ENCODE measurements at places on chromosomes 3 and 15. TPM values are rescaled to one million over a fixed set of nuclear protein-coding genes. Genes with fewer than 3 reads are reported as not detected.
A peak's percentile ranks its signal among the peaks of the same experiment; 100 is the strongest.

DNA sequence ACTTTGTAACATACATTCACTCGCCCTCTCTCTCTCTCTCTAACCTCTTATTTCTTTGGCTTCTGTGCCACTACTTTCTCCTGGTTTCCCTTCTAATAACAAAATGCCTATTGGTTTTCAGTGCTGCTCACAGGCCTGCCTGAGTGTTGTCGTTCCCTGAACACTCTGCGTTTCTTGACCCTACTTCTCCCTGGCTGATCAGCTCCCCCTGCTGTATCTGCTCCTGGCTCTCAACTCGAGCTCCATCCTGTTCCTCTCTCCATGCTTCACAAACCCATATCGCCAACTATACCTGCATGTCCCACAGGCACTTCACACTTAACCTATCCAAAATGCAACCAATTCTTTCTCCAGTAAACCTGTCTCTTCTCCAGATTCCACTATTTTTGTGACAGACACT, 111.4 kb downstream of the OPA1 start:
- DNase-seq = no peak

DNA sequence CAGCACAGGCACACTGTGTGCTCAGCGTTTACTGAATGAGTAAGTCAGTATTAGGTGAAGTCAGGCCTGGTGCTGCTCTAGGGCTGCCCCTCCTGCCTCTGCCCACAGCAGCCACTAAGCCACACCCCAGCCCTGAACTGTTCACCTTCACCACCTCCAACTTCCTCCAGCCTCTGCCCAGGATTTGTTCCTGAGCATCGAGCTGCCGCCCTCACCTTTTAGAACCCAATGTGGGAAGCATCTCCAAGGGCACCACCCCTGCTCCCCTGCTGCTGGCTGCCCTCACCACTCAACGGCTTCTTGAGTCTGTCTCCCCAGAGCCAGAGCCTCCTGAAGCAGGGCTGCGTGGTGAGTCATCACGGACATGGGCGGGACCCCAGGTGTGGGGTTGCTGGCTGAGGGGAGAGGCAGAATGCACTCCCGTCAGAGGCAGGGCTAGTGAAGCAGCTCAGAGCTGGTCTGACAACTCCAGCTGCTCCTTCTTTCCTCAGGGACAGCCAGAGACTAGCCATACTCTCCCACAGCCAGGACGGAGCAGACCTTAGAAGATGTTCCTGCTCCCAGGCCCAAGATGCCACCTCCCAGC, 5.8 kb downstream of the HYAL2 start:
- no peak for DNase-seq

- DNase-seq = no peak
These were observed 151.8 kb downstream of the MYRIP start for GRCh38 chr3:39961230-39961629.

GRCh38 chr3:151609491-151609890, 124.2 kb upstream of the AADACL2 start:
- DNase-seq = no peak

Gene MFGE8
- 137 TPM for polyA plus RNA-seq

Gene PLSCR2
- 34.8 TPM for polyA plus RNA-seq

- DNase-seq = no peak
These were observed 619.2 kb downstream of the DIPK2A start for GRCh38 chr3:144590854-144591253.

- DNase-seq = peak; percentile 46
These were observed 235.0 kb downstream of the ADAMTS17 start for GRCh38 chr15:100106732-100107131.

DNA sequence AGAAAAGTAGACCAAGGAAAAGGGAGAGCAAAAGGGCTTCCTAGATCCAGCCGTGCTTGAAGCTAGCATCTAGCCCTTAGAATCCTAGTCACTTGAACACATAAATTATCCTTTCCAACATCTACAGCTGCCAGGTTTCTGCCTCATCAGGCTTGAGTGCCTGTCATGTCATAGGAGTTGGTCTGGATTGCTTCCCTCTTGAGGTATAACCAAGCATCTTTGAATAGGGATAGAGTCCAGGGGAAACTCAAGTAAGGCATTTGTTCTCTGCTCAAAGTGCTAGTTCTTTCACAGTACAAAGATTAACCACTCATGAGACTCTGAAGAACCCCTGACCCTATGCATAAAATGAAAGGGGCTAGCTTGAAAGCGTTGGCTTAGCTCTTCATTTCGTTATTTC, 72.3 kb downstream of the SLCO3A1 start:
- no peak for DNase-seq

DNA sequence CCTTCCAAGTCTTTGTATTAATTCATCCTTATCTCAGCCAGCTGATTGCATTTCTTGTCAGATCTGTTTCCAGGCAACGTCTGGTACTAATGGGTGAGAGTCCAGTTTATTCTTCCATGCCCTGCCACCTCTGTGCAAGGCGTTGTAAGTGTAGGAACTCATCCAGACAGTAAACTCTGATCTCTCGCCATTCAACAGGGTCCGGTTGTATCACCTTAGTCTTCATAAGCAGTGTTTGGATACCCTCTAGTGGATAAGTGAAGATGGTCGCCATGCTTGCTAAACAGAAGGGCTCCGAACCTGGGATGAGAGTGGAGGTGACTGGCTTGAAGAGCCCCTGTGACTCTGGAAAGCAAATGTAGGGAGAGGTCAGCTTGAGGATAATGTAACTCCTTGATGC, 51.6 kb upstream of the CMTM7 start:
- DNase-seq = peak; percentile 18

Gene TFRC
- 38.6 TPM for polyA plus RNA-seq

GRCh38 chr3:158642005-158642404, 2.3 kb upstream of the GFM1 start:
- DNase-seq = no peak
